Epithelial cell of prostate (primary cell): ENCODE measurements at places on chromosomes 7 and 10.

DNA sequence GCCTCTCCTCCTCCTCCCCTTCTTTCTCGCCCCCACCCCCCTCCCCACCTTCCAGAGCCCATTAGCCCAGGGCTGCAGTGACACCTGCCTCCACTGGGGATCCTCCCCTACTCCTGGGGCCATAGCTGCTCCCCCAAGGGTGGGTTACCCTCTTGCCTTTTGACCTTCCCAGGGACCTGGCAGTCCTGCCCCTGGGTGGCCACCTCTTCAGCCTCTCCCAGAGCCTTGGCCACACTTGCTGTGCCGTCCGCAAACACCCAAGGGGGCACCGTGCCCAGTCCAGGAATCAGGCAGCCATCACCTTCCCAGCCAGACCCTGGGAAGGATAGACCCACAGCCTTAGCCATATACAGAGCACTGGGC lies 19.8 kb upstream of the CLDN4 start:
- DNase-seq, result no peak

- DNase-seq, result no peak
Observed at GRCh38 chr10:104328646-104328895, 9.7 kb downstream of the ITPRIP start.

GRCh38 chr7:90858546-90858945 lies 262.4 kb downstream of the CDK14 start:
- DNase-seq, result no peak

GRCh38 chr10:60367901-60368300 lies 21.8 kb downstream of the ANK3 start:
- DNase-seq, result no peak

DNA sequence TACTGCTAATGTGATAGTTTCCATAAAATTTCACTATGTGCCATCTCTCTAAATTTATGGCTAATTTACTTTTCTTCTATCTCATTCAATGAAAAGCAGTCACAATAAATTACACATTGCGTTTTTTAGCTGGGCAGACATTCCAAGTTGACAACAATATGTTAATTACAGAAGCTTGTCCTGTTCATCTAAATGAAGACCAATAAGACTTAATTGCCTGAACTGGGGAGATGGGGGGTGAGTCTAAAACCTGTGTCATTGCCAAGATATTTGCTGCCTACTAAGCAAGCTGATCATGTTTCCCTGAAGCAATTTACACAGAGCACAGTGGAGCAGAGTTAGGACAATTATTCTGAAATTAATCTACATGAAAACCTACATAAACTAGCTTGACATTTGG lies 89.3 kb upstream of the ADRB1 start:
- no peak for DNase-seq

- no peak for DNase-seq
Observed at GRCh38 chr7:82211333-82211732, 232.2 kb downstream of the CACNA2D1 start.

DNA sequence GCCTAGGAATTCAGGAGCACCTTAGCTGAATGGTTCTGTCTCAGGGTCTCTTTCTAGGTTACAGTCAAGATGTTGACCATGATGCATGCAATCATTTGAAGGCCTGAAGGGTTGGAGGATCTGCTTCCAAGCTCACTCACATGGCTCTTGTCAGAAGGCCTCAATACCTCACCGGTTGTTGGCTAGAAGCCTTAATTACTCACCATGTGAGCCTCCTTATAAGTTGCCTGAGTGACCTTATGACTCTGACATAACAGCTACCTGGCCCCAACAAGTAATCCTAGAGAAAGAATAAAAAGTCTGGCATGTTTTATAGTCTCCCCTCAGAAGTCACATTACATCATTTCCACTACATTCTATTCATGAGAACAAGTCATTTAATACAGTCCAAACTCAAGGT lies 3.4 kb upstream of the C1GALT1 start:
- peak; percentile 89 for DNase-seq

GRCh38 chr7:51251290-51251689 lies 65.3 kb downstream of the COBL start:
- DNase-seq, result no peak

- no peak for DNase-seq
Observed at GRCh38 chr10:1626835-1627234, 110.5 kb downstream of the ADARB2 start.

- DNase-seq, result no peak
Observed at GRCh38 chr7:25832929-25833328, 319.1 kb upstream of the NFE2L3 start.

DNA sequence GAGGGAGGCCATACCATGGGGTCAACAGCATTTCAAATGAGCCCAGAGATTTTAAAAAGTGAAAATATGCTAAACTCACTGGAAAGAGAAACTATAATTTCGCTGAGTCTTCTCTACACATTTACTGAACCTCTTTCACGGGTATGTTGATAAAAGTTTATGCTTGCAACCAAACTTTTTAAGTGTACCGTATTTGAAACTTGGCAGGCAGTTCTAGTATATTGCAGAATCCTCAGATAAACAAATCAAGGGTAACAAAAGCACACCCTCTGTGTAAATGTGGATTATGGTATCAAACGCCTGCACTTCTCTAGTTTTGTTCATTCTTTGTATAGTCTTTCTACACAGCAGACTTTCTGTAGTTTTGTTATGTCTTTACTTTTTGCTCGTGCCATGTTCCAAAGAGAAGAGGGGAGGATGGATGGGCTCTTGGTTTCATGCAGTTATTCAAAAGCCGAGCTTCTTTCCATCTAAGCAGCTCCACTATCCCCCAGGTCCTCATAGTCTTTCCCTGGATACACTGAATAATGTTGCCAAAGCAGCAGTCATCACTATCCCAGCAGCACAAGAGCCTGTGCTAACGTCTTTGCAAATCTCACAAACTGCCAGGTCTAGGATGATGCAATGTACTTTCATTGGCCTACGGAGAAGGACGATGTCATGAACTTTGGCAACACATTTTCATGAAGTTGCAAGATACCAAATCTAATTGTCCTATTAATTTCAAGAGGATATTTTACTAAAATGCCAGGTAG lies 131.2 kb downstream of the MPP7 start:
- DNase-seq, result no peak

DNA sequence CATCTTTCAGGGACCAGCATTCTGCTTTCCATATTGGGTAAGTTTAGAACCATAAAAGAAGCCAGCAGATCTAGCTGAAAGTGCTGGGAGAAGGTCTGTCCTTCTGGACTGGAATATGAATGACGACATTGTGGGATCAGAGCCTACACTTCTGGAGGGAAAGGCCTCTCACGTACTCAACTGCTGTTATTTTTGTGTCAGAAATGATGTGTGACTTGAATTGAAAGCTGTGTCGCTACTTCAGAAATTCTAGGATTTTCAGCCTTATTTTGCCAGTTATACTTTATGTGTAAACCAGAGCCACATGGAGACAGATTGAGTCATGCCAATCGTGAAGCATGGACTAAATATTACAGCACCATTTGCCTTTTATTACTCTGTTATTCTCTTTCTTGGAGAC lies 231.0 kb downstream of the KIAA1217 start:
- DNase-seq, result no peak

DNA sequence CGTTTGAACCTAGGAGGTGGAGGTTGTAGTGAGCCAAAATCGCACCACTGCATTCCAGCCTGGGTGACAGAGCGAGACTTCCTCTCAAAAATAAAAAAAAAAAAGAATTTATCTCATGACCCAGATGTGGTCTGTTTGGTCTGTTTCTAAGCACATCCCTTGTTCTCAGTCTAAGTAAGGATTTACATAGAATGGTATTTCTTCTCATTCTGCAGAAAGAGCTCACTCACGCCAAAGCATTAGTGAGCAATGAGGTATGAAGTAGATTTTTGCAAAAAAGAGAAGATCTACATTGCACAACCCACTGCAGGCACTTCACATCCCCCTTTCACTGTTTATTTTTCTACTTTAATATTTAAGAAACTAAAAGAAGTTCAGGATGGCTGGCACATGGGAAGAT lies 76.5 kb upstream of the FGL2 start:
- DNase-seq, result no peak

DNA sequence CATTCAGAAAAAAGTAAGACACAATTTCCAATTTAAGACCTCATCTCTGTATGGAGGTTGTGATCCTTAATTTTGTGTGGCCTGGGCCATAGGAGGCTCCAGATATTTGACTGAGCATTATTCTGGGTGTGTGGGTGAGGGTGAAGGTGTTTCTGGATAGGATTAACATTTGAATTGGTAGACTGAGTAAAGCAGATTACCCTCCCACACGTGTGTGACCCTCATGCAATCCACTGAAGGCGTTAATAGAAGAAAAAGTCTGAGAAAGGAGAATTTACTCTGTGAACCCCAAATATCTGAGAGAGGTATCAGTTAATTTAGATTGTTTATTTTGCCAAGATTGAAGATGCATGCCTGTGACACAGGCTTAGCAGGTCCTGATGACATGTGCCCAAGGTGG lies 328.0 kb upstream of the POT1 start:
- DNase-seq, result no peak

- DNase-seq, result no peak
Observed at GRCh38 chr10:112913661-112914287, 36.3 kb upstream of the TCF7L2 start.

- DNase-seq, result no peak
Observed at GRCh38 chr10:103645141-103646054, 151.9 kb downstream of the NEURL1 start.

- peak; percentile 40 for DNase-seq
Observed at GRCh38 chr7:151232917-151233701, 826 bp downstream of the CHPF2 start.

DNA sequence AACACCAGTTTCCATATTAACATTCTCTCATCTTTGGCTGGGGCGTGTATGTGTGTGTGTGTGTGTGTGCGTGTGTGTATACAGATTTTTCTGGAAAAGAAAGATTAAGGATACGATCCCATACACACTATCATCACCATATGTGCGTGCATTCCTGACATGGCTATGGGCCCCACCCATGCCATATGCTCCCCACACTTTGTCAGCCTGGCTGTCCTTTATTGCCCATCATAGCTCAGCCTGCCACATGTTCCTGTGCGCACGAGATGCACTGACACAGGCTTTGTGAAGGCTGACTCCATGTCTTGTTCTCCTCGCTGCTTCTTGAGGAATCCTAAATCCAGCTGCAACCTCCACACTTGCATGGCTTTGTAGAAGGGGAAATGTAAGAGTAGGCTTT lies 984.1 kb downstream of the LRMDA start:
- no peak for DNase-seq

DNA sequence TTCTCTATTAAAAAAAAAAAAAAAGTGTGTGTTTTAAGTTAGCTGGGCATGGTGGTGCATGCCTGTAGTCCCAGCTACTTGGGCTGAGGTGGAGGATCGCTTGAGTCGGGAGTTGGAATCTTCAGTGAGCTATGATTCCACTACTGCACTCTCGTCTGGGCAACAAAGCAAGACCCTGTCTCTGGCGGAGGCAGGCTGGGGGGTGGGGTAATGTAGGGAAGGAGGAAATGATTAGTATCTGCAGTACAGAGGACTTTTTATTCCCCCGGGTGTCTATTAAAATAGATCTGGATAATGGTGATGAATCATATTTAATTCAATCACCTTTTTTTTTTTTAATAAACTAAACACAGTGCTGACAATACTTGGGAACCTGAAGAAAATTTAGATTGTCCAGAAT lies 6.5 kb downstream of the CBX3 start:
- no peak for DNase-seq

GRCh38 chr10:124737708-124738107 lies 6.5 kb downstream of the FAM53B start:
- DNase-seq, result no peak

DNA sequence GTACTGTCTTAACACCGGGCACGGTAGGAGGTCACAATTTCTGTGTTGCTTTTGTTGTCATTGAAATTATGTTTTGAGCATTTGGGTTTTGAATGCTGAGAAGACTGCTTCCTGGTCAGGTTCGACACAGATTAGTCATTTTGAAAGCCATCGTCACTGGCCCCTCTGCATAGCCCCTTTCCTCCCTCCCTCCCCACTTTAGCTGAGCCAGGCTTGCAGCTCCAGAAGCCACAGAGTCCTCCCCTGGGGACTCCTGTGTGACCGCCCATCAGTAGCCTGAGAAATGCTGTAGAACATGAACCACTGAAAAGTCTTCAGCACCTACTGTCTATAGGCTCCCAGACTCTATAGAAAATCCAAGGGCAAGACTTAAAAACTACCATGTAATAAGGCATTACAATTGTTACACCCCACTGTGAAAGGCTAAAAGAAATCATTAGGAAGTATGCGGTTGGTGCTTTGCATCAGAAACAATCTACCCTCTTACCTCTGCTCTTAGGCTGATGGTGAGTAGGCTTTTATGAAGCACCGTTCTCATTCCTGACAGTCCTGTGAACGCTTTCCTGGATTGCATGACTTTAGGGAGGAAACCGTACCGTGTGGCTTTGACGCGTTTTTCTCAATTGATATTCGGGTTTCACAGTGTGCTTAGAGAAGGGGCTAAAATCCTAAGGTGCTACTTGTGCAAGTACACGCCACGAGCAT lies 24.8 kb downstream of the JCAD start:
- DNase-seq, result no peak

GRCh38 chr7:90520484-90520883 lies 51.0 kb downstream of the PTTG1IP2 start:
- DNase-seq, result no peak

DNA sequence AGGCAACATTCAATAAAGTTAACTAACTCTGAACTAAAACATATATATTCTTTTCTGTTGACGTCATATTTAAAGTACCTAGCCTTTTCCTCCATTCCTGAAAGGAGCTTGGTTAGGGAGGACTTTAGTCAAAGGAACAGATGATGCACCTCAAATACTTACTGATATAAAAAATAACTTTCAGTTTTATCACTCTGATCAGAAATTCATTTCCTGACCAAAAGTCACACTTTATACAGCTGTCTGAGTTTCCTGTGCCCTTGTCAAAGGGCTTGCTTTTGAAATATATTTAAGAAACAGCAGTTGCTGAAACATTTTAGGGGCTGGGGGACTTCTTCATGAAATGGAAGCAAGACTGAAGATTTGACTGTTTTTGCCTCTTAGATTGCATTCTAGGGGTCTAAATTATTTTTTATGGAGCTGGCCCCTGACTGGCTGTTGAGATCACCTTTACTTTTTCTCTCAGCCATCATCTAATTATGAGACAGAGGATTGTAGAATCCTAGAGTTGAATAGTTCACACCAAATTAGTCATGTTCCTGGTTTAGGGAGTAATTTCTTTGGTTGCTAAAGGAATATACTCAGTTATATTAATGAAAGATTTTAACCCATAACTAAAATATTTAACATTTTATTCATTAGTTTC lies 46.6 kb downstream of the GLCCI1 start:
- no peak for DNase-seq

GRCh38 chr10:119006451-119007210 lies 22.9 kb upstream of the NANOS1 start:
- DNase-seq, result peak; percentile 92

- DNase-seq, result no peak
Observed at GRCh38 chr7:157514746-157515145, 177.9 kb downstream of the DNAJB6 start.

- no peak for DNase-seq
Observed at GRCh38 chr10:60237977-60238758, 151.5 kb downstream of the ANK3 start.
